Fibroblast of villous mesenchyme (primary cell): ENCODE measurements at places on chromosomes 7 and 10. TPM values are rescaled to one million over a fixed set of nuclear protein-coding genes. Genes with fewer than 3 reads are reported as not detected.

GRCh38 chr7:46160861-46161260 lies 239.8 kb upstream of the IGFBP3 start:
- no peak for DNase-seq

- no peak for DNase-seq
These were observed 222.5 kb downstream of the AHR start for GRCh38 chr7:17520941-17521340.

- DNase-seq, result no peak
These were observed 47.4 kb downstream of the MGAM2 start for GRCh38 chr7:142158736-142159496.

DNA sequence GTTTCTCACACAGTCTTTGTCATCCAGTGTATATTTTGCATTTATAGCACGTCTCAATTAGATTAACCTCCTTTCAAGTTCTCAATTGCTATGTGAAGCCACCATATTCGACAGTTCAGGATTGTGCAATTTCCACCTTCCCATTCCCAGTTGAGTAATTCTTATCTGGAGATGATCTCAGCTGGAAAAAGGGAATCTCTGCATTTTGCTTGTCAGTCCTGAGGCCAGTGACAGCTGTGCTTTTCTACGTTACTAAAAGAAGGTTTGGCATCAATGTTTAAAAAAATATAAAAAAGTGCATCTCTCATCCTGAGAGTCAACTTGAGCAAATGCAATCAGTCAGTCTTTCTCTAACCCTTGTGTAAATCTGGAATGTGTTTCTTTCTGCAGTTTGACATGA lies 247.7 kb downstream of the PRKG1 start:
- peak; percentile 65 for DNase-seq

DNA sequence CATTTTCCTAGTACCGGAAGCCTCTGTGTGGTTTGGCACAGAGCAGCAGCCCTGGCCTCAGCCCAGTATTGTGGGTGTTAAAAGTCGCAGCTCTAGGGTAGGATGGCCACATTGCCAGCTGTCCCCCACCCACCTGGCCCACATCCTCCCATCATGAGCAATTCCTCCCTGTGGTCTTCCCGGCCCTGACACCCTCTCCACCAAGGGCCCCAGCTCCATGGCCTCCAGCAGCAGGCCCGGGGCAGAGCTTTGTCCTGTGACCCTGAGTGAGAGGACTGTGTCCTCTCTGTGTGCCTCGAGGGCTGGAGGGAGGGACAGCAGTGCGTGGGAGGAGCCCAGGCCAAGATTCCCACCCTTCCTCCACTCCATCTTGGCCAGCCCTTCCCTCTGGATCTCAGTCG lies 93.7 kb downstream of the MYL10 start:
- DNase-seq, result no peak

- DNase-seq, result no peak
These were observed 33.6 kb downstream of the SH2D4B start for GRCh38 chr10:80571352-80571751.

GRCh38 chr7:92987095-92987494 lies 130.7 kb downstream of the SAMD9 start:
- DNase-seq, result peak; percentile 42

GRCh38 chr10:130489891-130490290 lies 353.7 kb downstream of the GLRX3 start:
- no peak for DNase-seq

- DNase-seq, result no peak
These were observed 56.5 kb downstream of the LMBR1 start for GRCh38 chr7:156836443-156836842.

DNA sequence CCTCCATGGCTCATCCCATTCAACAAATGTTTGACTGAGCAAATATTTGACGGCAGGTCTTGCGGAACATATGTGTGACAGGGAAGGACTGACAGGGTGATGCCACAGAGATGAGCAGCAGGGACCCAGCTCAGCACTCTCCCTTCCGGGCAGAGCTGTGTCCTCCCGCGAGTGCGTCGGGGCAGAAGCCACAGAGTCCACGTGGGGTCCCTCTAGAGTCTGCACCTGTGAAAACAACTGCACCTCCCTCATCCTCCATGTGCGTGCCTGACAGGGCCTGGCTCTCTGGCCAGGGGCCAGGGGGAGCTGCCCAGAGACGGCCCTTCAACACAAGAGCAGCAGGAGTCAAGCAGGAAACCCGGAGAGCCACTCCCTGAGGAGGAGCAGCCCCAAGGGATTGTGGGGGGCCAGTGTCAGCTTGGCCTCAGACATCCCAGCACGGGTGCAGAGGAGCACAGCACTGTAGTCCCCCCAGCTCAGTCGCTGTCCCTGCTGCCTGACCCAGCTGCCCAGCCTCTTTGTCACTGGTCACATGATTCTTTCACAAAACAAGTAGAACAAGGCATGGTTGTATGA lies 83.6 kb upstream of the TMEM72 start:
- DNase-seq, result no peak

GRCh38 chr10:35563261-35563891 lies 41.8 kb upstream of the GJD4 start:
- peak; percentile 71 for DNase-seq

GRCh38 chr7:133369130-133369529 lies 116.3 kb downstream of the EXOC4 start:
- peak; percentile 9 for DNase-seq

DNA sequence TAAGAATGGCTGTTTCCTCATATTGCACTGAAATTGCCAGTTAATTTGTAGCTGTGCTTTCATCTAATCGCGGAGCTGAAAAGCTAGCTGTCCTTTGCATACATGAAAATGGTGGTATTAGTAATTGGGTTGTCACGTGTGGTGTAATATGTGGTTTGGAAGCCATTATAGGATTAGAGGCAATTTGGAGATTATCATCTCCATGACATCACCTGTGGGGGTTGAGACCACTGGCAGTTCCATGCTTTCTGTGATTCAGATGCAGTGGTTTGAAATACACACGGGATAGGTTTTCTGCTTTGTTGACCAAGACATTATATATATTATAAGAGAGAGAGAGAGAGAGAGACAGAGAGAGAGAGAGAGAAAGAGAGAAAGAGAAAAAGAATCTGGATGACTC lies 180.8 kb downstream of the RAB11FIP2 start:
- no peak for DNase-seq

GRCh38 chr7:110507369-110507768 lies 583.6 kb upstream of the LRRN3 start:
- no peak for DNase-seq

DNA sequence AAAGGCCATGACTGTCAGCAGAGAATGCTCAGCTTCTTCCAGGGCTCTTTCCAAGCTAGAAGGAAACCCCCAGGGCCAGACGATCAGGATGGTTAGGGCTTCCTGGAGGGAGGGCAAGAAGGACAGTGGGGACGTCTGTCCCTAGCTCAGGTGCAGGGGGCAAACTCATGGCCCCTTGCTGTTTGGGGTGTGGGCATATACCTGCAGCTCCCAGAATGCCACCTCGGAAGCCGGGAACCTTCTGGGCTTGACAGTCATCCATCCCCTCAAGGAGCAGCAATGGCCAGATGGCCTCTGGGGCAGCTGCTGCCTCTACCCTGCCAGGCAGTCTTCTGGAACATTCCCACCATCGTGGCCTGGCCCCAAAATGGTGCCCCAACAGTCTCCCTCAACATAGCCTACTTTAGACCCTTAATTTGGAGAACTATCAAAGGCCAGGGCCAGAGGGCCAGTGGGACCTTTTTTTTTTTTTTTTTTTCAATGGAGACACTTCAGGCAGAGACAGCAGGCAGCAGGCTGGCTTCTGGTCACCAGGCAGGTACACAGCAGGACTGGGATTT lies 40.2 kb upstream of the ZMIZ1 start:
- no peak for DNase-seq

- DNase-seq, result no peak
These were observed 14.9 kb upstream of the MRPS24 start for GRCh38 chr7:43884209-43884608.

DNA sequence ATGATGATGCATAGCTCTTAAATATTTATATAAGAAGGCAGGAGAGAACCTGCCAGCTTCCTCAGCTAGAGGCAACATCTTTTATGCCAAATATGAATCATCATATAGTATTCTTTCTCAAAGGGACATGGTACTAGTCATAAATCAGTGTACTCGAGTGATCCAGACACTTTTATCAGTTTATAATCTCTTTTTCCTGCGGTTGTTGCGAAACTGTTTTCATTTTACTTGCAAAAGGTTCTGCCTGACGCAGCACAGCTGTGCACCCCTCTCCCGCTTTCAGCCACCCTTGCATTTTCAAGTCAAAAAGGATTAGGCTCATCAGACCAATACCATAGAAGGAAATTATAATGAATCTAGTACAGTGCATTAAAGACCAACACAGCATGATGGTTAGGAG lies 332.3 kb upstream of the PRKCQ start:
- peak; percentile 97 for DNase-seq

GRCh38 chr7:30429156-30429530 lies 49.4 kb downstream of the NOD1 start:
- DNase-seq, result no peak

GRCh38 chr10:132588301-132589013 lies 50.9 kb downstream of the INPP5A start:
- DNase-seq, result peak; percentile 34

- peak; percentile 23 for DNase-seq
These were observed 1383.2 kb upstream of the CELF2 start for GRCh38 chr10:9634466-9634865.

GRCh38 chr7:130486114-130486953 lies 5.6 kb upstream of the MEST start:
- no peak for DNase-seq

DNA sequence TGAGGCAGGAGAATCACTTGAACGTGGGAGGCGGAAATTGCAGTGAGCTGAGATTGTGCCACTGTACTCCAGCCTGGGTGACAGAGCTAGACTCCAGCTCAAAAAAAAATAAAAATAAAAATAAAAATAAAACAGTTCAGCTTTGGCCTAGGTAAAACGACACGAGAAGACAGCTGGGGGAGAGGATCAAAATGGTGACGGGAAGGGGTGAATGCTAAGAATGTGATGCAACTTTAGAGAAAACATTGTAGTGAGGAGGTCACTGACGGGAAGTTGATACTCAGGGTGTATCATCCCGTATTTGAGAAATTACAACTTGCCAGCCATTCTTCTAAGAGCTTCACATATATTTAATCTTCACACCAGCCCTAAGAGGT lies 1.1 kb downstream of the NDST2 start:
- no peak for DNase-seq

DNA sequence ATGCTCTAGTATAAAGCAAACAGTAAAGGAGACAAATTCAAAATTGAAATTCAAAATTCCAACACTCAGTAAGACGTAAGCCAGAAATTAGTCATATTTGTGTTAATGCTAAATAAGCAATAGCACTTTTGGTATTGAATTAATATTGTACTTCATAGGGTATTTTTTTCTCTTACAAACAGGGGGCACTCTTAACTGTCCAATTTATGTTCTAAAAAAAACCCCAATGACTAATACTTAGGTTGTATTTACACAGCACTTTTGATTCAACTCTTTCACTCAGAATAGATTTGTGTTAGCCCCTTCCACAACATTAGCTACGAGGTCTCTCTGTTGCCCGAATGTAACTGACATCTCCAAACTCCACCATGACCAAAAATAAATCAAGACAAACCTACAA lies 284.9 kb upstream of the COBL start:
- DNase-seq, result no peak

- DNase-seq, result no peak
These were observed 74.3 kb downstream of the CFAP46 start for GRCh38 chr10:132867801-132868644.

DNA sequence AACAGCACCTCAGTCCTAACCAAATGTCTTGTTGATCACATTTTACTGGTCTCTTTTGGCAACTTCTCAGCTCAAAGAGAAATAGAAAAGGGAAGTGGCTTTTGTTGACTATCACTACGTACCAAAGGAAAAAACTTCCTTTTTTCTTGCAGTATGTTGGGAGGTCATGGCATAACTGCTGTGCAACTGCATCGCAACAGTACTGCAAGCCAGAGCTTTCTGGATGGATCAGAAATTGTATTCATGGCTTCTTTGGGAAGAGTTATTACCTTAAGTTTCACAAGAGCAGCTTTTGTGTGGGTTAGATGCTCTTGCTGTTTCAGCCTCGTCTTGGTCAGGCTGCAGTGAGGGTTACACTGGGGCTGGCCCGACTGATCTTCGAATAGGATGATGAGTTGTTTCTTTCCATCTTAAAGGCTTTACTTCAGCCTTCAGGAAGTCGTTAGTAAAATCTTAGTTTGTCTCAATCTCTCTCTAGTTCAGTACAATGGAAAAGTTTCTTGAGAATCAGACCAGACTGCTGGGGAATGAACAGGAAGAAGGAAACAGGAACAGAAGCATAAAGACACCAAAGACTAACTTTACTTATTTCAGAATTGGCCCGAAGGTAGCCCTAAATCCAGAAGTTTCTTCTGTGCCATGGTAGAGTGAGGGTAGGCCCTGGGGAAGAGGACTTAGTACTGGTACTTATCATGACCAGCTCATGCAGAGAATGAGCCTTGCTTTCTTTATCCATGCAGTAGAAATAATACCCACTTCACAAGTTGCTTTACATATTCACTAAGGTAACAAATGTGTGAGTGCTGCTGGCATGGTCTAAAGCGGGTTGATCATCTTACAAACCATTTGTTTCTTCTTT lies 153.6 kb downstream of the CELF2 start:
- DNase-seq, result no peak

GRCh38 chr7:27899601-27900000 lies 159.6 kb downstream of the TAX1BP1 start:
- no peak for DNase-seq

GRCh38 chr10:125397608-125398007 lies 237.2 kb upstream of the CTBP2 start:
- DNase-seq, result no peak

Gene AKR1C4
- not detected in 2 replicates for total RNA-seq

Gene CALML3
- not detected in 2 replicates for total RNA-seq

Gene CUBN
- 0.64 and 0.86 TPM in 2 replicates for total RNA-seq

Gene LIPJ
- total RNA-seq, result under 0.01 TPM in 1 of 2 replicates, not detected in the other

Gene SKAP2
- 6.8 and 10.4 TPM in 2 replicates for total RNA-seq

Gene NPSR1
- not detected in 2 replicates for total RNA-seq

Gene CTAGE8
- 0.43 TPM in 1 of 2 replicates, not detected in the other for total RNA-seq

Gene ADAMTS14
- total RNA-seq, result 0.86 and 1.6 TPM in 2 replicates

Gene PNLIPRP1
- total RNA-seq, result not detected in 2 replicates

Gene HOXA2
- total RNA-seq, result 0.64 and 0.86 TPM in 2 replicates

Gene PROSER2
- 1.9 and 3.9 TPM in 2 replicates for total RNA-seq

Gene RHBDD2
- total RNA-seq, result 20.7 and 26.1 TPM in 2 replicates

Gene NPC1L1
- not detected in 2 replicates for total RNA-seq

Gene GPR146
- total RNA-seq, result under 0.01 TPM in 1 of 2 replicates, not detected in the other

Gene OR13A1
- not detected in 2 replicates for total RNA-seq

Gene THSD7A
- 0.43 and 1.6 TPM in 2 replicates for total RNA-seq

Gene METTL27
- 1.6 and 2.6 TPM in 2 replicates for total RNA-seq
